ENCODE measurements at places on chromosomes 5 and 9.

- DNase-seq: peak; percentile 63
These were observed 3.3 kb downstream of the SGCD start for GRCh38 chr5:156330141-156330870.

- DNase-seq: no peak
These were observed 94.7 kb downstream of the PPARGC1B start for GRCh38 chr5:149824846-149825245.

GRCh38 chr5:149217096-149217802, 54.4 kb upstream of the AFAP1L1 start:
- DNase-seq: no peak

DNA sequence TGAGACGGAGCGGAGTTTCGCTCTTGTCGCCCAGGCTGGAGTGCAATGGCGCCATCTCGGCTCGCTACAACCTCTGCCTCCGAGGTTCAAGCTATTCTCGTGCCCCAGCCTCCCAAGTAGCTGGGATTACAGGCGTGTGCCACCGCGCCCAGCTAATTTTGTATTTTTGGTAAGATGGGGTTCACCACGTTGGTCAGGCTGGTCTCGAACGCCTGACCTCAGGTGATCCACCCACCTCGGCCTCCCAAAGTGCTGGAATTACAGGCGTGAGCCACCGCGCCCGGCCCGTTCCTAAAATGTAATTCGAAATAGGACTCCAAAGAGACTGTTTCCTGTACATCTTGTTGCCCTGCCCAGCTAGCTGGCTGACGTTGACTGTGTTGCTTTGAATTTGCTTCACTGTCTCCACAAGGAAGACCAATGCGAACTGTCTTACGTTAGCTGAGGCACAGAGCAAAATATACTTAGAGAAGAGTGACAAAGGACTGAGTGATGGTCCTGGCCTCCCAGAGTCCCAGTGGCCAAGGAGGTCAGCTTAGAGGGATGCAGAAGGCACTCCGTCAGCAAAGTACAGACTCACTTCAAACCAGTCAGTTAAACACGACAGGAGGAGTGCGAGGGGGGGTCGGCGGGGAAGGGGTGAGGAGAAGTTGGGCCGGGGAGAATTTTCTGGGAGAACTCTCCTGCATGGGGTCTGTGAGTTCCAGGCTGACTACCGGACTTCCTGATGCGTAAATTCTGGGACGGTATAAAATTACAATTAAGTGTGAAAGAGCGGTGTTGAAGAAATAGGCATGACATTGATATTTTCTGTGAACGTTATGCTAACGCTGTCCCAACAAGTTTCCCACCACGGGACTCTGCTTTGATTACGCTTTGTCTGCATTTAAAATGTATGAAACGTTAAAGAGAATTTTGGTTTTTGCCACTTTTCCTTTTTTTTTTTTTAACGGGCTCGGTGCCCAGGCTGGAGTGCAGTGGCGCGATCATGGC, 6.8 kb upstream of the TRIM41 start:
- no peak for DNase-seq

- DNase-seq: no peak
These were observed 11.1 kb upstream of the CEP72 start for GRCh38 chr5:600886-601541.

DNA sequence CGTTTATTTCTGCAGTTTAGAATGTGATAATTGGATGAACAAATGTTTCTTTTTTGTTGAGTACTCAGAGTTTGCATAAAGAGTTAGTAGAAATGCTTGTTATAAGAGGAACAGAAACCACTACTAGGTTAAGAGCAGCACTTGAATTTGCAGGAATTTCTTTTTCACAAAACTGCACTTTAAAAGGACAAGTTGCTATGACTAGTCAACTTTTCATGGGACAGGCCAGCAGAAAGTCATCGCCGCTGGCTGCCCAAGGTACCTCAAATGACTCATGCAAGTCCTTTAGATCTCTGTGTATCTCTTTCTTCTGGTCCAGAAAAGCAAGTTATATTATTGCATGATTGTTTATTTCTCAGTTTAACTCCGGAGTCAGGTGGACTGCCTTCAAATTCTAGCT, 97.3 kb upstream of the HMHB1 start:
- peak; percentile 63 for DNase-seq

GRCh38 chr9:98961513-98962180, 17.9 kb downstream of the COL15A1 start:
- DNase-seq: no peak

- no peak for DNase-seq
These were observed 873.1 kb upstream of the CTNND2 start for GRCh38 chr5:12777342-12777741.

- DNase-seq: peak; percentile 92
These were observed 3.0 kb upstream of the UBE2R2 start for GRCh38 chr9:33813712-33814641.

GRCh38 chr5:179400020-179400419, 54.8 kb upstream of the ADAMTS2 start:
- no peak for DNase-seq

GRCh38 chr5:139037732-139038131, 160.4 kb downstream of the SIL1 start:
- peak; percentile 16 for DNase-seq

GRCh38 chr9:134073500-134073899, 5.7 kb upstream of the BRD3 start:
- no peak for DNase-seq

DNA sequence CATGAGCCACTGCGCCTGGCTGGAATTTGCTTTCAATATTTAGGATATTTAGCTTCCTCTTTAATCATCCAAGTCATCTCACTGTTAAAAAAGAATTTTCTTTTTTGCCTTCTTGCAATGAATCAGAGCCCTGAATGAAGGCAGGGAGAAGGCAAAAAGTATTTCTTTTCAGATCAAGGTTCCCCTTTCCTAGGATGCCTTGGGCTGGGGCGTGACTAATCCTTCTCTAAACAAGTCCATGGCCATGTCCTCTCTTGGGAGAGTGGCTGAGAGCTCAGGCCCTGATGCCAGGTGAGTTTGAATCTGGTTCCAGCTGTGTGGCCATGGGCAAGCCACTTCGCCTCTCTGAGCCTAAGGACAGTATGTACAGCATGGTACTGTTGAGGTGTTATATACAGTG, 84.8 kb upstream of the NEURL1B start:
- peak; percentile 18 for DNase-seq

- no peak for DNase-seq
These were observed 19.8 kb downstream of the ADAMTS2 start for GRCh38 chr5:179325296-179326031.

GRCh38 chr5:154277499-154277898, 87.0 kb downstream of the GALNT10 start:
- no peak for DNase-seq

DNA sequence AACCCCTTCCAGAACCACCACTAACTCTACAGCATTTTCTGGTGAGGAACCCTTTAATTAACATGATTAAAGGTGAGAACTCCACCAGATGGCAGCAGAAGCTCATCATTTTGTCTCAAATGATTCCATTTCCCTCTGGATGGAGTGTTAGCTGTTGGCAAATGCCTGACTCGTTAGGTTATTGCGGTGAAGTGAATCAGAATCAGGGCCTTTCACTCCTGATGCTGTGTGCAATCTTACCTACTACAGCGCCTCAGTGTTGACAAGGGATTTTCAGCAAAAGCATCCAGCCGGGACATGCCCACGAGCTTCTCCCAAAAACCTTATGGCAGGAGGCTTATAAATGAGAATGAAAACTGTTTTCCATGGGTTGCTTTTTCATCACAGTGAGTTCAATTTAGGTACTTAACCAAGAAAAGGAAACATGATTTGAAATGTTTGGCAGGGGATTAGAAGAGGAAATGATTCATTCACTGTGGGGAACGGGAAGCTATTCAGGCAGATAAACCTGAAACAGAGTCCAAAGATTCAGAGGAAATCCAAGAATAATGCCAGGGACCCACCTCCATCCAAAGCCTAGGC, 48.0 kb upstream of the CAST start:
- DNase-seq: peak; percentile 96

- peak; percentile 10 for DNase-seq
These were observed 127.8 kb upstream of the NR4A3 start for GRCh38 chr9:99693888-99694287.

GRCh38 chr5:96114736-96115135, 153.1 kb upstream of the ELL2 start:
- peak; percentile 61 for DNase-seq

DNA sequence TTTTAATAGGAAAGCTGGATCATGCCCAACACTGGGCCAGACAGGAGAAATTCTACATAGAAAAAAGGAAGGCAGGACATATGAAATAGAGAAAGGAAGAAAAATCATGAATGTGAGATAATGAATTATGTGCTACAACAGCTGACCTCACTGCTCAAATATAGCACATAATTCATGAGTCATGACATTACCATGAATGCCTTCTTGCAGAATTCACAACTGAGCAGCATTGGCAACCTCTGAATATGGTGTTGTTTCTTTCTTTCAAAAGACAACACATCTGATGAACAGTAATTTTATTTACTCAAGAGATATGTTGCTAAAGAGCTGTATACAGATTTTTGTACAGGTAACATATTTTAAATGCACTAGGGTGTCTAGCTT, 34.4 kb downstream of the APBA1 start:
- peak; percentile 85 for DNase-seq

GRCh38 chr5:67268231-67269021, 71.8 kb upstream of the CD180 start:
- DNase-seq: peak; percentile 82

DNA sequence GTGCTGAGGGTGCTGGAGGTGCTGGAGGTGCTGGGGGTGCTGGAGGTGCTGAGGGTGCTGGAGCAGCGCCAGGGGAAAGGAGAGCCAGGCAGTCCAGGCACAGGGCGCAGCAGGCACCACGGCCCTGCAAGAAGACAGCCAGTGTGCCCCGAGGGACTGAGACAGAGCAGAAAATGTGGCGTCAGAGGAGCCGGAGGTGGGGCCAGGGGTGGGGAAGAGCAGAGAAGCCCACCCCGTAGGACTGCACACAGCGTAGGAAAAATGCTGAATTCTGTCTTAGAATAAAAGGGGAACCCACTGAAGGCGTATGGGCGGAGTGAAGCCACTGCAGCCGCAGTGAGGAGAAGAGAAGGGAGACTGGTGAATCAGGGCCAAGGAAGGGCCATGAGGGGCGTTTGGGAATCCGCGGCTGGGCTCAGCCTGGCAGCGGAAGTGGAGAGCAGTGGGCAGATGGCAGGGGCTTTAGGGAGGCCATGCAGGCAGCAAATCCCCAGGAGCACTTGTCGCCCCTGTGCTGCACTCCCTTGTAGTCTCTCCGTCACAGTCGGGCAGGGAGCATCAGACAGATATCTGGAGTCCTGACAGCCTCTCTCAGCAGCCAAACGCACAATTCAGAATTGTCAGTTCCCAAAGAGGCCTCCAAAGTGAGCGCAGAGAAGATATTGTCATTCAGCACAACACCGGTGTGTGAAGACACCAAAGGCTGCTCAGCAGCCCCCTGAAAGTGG, 35.9 kb upstream of the LECT2 start:
- no peak for DNase-seq

GRCh38 chr9:351916-352315, 137.3 kb downstream of the DOCK8 start:
- no peak for DNase-seq

GRCh38 chr5:5387192-5387591, 35.3 kb upstream of the ICE1 start:
- DNase-seq: no peak

DNA sequence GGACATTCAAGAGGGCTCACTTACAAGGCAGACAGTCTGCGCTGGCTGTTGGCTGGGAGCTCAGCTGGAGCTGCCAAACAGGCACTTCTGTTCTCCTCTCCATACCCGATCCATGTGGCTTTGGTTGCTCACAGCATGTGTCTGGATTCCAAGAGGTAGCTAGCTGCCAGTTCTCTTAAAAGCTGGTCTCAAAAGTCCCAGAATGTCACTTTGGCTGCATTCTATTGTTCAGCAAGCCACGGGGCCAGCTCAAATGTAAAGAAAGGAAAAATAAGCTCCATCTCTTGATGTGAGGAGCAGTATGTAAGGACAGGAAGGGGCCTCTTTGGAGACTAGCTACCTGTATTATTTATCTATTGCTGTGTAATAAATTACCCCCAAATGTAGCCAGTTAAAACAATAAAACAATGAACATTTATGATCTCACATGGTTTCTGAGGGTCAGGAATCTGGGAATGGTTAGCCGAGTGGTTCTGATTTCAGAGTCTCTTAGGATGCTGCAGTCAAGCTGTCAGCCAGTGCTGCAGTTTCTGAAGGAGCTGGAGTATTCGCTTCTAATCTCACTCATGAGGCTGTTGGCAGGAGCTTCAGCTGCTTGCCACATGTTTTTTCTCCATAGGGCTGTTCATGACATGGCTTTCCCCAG, 112.7 kb upstream of the CLINT1 start:
- peak; percentile 35 for DNase-seq

DNA sequence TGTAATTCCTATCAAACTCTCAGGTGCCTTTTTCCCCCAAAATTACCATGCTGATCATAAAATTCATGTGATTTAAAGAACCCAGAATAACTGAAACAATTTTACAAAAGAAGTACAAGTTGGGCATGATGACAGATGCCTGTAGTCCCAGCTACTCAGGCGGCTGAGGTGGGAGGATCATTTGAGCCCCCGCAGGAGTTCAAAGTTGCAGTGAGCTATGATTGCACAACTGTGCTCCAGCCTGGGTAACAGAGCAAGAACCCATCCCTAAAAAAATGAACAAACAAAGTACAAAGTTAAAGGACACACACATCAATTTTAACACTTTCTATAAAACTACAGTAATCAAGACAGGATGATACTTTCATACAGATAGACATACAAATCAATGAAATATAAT, 97.9 kb upstream of the LPAR1 start:
- no peak for DNase-seq

DNA sequence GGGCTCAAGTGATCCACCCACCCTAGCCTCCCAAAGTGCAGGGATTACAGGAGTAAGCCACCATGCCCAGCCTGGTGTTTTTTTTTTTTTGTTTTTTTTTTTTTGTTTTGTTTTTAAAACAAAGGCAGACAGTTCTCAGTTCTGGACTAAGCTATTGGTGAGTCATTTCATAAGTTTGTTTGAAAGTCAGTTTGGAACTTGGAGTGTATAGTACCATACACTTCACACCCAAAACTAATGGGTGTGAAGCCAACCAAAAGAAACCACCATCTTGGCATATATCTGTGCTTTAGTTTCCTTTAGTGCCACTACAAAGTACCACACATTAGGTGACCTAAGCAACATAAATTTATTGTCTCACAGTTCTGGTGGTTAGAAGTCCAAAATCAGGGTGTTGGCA, 13.4 kb downstream of the MAST4 start:
- no peak for DNase-seq

GRCh38 chr5:163379298-163380155, 57.9 kb upstream of the CCNG1 start:
- peak; percentile 86 for DNase-seq

- no peak for DNase-seq
These were observed 1.4 kb downstream of the PDE4D start for GRCh38 chr5:59891962-59892643.

- DNase-seq: no peak
These were observed 25.1 kb upstream of the UGCG start for GRCh38 chr9:111871499-111871855.

GRCh38 chr9:68702493-68702892, 2.5 kb upstream of the PIP5K1B start:
- no peak for DNase-seq

DNA sequence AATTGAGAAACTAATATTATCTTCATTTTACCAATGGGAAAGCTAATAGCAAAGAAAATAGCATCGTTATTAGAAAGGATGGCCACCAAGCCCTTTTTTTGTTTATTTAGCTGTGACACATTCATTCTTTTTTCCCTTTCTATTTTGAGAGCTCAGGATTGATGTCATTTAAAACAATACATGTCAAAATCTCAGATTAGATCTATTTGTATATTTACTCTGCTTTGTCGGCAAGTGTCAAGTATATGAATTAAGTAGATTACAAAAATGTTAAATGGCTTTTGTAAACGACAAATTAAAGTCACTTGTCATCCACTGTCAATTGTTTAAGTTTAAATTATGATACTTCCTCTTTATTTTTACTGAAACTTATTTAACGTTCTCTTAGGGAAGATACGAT, 118.9 kb downstream of the PAM start:
- DNase-seq: no peak

All from GM23248 (cell line).